ENCODE measurements at places on chromosomes 1 and 21. TPM values are rescaled to one million over a fixed set of nuclear protein-coding genes. Genes with fewer than 3 reads are reported as not detected.

Gene TMEM82
- polyA plus RNA-seq, result 6.1 TPM

DNA sequence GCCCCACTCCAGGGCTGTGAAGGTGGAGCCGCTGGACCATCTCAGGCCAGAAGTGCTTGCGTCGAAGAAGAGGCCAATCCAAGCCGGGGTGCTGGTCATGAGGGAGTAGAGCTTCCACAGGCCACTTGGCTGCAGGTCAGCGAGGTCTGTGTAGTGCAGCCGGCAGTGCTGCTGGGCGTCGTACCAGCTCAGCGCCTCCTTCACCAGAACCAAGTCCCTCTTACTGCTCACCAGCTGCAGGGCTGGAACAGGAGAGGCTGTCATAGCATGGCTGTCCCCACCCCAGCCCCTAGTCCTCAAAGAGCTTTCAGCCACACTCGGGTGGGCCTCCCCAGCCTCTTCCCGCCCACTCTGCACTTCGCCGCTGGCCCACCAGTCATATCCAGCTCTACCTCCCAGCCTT lies 2.2 kb downstream of the CLEC20A start:
- DNase-seq, result no peak

DNA sequence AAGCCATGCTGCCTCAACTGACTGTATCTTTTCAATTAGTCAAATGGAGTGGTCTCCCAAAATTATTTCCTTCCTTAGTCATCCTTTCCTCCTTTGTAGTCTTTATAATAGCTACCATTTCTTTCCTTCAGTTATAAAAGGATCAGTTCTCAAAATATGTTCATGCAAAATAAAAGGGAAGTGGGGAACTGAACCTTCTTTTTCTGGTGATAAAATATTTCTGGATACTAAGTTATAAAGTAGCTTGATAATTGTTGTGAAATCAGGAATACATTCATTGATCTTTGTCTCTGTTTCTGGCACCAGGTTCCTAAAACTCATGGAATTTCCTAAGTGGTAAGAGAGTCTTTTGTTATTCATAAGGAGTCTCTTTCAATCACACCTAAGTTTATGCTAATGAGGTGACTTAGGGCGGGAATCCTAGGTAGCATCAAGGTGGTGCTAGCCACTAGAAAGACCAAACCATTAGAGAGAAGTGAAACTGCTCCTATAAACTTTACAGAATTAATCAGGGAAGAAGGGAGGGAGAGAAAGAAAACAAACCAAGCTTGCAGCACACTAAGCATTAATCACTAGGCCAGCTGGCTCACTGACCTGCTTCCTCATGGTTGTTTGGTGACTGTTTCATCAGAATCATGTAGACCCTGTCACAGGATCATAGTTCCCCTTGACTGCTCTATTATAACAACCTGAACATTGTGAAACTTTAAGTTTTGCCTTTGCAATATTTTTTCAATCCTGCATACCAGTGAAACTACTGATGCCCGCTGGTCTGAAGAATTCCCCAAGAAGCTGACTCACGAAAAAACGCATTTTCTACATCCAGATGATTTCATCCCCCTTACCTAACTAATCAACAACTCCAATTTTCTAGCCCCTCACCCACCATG lies 161.6 kb upstream of the PTBP2 start:
- DNase-seq, result no peak

Gene HTR6
- 2.4 TPM for polyA plus RNA-seq

DNA sequence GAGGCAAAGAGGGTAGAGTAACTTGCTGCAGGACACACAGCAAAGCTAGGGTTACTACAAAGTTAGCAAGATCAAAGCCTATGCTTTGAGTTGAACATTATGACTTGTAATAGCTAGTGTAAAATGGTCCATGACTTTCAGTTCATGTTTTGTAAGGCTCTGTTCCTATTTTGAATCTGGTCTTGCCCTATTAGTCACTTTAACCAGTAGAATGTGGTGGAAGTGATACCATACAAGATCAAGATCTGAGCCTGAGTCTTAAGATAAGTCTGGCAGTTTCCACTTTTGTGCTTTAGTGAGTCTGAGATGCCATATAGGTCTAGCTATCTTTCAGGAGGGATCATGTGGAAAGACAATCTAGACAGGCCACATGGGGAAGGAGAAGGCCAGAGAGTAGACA lies 282.1 kb upstream of the BRINP3 start:
- DNase-seq, result no peak

GRCh38 chr1:33339413-33339812 lies 18.5 kb upstream of the A3GALT2 start:
- no peak for DNase-seq

GRCh38 chr1:10388387-10388715 lies 10.5 kb upstream of the PGD start:
- DNase-seq, result no peak

GRCh38 chr1:52665006-52665941 lies 32.3 kb downstream of the SHISAL2A start:
- no peak for DNase-seq

DNA sequence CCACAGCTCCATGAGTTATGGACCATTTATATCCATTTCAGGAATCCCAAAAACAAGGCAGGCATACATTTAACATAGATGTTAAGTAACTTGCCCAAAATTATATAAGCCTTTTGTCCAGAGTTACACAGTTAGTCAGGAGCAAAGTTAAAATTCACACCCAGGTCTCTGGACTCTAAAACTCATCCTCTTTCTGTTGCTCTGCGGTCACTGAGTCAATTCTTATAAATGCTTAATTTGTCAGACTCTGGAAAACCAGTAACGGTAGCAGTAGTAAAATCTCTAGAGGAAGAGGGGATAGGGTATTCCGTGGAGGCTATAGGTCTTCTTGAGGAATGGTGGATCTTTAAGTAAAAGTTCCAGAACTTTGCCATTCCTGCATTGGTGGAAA lies 223.6 kb upstream of the JUN start:
- no peak for DNase-seq

GRCh38 chr1:94098585-94099111 lies 22.3 kb downstream of the ABCA4 start:
- no peak for DNase-seq

GRCh38 chr1:39258146-39258924 lies 53.8 kb downstream of the MACF1 start:
- peak; percentile 60 for DNase-seq

GRCh38 chr1:3000214-3000613 lies 21.1 kb upstream of the ACTRT2 start:
- DNase-seq, result no peak

Gene S100A8
- 14.4 TPM for polyA plus RNA-seq

DNA sequence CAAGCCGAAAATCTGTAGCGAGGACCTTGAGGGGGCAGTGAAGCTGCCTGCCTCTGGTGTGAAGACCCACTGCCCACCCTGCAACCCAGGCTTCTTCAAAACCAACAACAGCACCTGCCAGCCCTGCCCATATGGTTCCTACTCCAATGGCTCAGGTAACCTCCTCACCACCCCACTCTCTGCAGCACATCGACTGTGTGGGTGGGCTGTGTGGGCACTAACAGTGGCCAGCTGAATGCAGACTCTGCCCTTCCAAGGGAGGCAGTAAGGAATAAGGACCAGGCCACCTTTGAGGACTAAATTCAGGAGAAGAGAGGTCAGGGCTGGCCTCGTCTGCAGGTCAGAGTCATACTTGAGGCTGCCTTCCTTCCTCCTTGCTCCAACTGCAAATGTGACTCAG lies 25.5 kb upstream of the SARS1 start:
- no peak for DNase-seq

DNA sequence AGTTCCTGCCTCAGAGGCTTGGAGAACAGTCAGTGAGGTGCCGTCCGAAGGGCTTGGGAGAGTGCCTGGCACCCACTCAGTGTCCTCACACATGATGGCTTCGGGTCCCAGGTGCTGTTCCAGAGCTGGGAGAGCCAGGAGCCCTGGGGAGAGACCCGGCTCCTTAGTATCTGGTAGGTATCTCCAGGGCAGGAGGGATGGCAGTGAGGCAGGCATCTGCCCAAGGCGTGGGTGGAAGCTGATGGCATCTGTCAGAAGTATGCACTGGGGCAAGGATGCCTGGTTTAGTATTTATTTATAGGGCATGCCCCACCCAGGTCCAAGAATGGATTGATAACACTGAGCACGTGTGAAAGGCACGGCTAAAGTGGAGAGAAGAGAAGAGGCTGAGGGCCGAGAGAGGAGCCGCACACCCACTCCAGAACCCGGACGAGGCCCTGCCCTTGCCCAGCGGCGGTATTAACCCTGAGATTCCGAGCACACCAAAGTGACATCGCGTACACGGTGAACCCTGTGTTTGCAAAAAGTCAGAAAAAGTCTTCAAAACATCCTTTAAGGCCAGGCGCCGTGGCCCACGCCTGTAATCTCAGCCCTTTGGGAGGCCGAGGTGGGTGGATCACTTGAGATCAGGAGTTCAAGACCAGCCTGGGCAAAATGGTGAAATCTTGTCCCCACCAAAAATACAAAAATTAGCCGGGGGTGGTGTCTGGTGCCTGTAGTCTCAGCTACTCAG lies 2.4 kb downstream of the TP73 start:
- no peak for DNase-seq

DNA sequence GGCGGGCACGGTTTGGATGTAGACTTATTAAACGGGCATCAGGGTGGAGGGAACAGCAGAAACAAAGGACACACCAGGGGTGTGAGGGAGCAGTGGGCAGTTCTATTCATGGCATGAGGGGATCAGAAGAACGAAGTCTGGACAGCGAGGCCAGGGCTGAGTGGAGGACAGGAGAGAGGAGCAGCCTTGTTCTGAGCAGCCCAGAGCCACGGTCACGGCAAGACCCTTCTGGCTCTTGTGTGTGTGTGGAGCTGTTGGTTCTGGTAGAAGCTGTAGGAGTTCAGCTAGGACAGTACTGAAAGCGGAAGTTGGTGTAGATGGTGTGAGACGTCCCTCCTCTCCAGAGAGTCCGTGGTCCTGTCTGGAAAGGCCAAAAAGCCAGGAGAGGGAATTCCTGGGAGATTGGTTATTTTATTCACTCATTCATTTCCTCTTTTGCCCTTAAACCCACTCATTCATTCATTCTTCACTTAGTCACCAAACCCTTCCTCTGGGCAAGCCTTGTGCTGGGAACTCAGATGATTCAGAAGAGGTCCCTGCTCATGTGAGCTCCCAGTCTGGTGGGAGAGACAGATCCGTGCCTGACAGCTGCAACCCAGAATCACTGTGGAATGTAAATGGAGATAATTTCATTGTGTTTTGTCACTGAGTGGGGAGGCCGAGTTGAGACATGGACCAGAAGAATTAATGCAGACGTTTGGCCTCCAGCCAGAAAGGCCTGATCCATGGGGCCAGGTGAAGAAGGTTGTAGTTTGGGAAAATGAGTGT lies 4.1 kb upstream of the ACOT11 start:
- no peak for DNase-seq

Gene CD1E
- polyA plus RNA-seq, result 0.17 TPM

Gene S100A9
- 9.1 TPM for polyA plus RNA-seq

DNA sequence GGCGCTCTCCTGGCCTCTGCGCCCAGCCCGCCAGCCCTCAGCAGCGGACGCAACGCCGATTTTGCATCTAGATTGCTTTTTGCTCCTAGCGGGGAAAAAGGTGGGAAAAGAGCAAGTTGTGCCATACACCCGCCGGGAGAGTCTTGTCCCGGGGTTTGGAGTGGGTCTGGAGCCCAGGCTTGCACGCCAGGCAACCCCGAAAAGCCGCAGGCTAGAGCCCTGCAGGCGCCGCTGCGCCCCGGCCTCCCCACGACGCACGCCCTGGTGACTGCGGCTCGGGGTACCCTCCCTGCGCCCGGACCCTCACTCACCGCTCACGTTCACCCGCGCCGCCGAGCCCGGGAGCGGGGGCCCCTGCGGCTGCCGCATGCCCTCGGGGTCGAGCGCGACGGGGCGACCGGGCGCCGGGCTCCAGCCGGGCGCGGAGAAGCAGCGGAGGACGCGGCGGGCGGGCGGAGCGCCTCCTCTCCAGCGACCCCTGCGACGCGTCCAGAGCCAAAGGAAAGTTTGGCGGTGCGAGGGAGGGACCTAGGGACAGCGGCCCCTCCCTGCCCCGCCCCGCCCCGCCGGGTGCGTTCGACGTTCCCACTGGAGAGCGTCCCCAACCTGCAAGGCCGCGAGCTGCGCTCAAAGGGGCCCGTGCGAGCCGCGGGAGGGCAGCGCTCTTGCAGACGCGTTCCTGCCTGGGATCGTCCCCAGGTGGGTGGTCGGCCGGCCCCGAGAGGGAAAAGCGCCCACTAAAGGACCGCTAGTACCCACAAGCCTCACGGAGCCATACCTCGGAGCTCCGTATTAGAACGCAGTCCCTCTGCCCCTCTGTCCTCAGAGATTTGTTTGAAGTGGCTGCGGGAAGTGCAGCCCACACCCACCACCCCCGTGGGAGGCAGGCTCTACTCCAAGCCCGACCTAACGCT lies at the start of gene LPAR3:
Gene LPAR3, minus strand, starts transcription at position 502 of the 914 bp plus-strand sequence. CDS start 27,086 bp downstream, outside the sequence.
- DNase-seq, result no peak

DNA sequence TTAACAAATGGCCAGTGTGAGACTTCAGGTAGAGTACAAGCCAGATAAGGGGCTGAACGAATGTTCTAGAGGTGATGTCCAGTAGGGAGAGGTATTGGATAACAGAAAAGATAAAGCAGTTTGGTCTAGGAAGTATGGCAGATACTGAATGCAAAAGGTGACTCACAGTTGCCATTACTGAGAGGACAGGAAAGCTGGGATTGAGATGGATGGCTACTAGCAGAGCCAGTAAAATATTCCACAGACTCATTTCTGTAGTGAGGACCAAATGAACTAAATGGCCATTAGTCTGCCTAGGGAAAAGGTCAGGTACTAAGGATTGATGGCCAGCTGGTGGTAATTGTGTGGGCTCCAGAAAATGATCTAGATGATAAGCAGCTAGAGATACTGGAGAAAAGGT lies 11.5 kb downstream of the MACO1 start:
- no peak for DNase-seq

GRCh38 chr1:95384567-95384966 lies 150.6 kb downstream of the RWDD3 start:
- DNase-seq, result peak; percentile 62

GRCh38 chr1:190615818-190616217 lies 138.2 kb upstream of the BRINP3 start:
- DNase-seq, result no peak

Gene LMX1A
- polyA plus RNA-seq, result not detected

GRCh38 chr1:211247921-211248320 lies 11.2 kb upstream of the RCOR3 start:
- no peak for DNase-seq

DNA sequence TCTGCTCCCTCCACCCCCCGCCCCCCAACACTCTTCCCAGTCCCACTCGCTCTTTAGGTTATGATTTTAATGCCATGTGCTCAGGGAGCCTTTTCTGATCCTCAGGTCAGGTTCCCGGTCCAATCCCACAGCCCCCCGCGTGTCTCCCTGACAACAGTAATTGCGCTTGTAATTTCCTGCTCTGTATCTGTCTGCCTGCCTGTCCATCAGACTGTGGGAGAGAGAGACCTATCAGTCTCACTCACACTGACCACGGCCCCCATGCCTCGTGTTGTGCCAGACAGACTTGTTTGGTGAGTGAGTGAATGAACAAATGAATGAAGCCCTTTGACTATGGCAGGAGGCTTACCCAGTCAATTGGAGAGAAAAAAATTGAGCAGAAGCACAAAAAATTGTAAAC lies 50.8 kb upstream of the ECE1 start:
- DNase-seq, result no peak

Data from renal pelvis (tissue), 12 donors.